ENCODE measurements at places on chromosomes 7 and 10. TPM values are rescaled to one million over a fixed set of nuclear protein-coding genes. Genes with fewer than 3 reads are reported as not detected.

- H3K4me3 ChIP-seq = no peak overlapping the region
- no peak overlapping the region for H3K27ac ChIP-seq
- H3K36me3 ChIP-seq = no peaks in the 10 kb centered on the region
- H3K4me1 ChIP-seq = no peaks in the 10 kb centered on the region
Observed at GRCh38 chr7:71925663-71926062, 486.5 kb downstream of the CALN1 start.

GRCh38 chr7:84041649-84042048, 152.9 kb downstream of the SEMA3A start:
- no peak overlapping the region for H3K27ac ChIP-seq
- H3K4me1 ChIP-seq = no peaks in the 10 kb centered on the region
- H3K4me3 ChIP-seq = no peak overlapping the region

DNA sequence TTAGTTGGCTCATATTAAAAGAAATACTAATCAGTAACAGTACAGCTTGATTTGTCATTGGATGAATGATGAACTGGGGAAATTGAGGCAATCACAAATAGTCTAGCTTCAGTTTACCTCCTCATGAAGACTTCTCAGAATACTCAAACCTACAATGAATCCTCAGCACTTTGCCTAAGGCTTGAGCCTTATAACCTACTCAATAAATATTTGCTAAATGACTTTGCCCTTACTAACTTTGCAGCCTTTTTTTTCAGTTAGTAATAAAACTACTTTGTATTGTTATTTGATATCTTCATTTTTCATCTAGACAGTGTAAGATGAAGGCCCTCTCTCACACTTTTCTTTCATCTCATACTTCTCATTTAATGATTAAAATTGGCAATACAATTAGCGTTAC, 1162.5 kb upstream of the C7orf33 start:
- no peak overlapping the region for H3K27ac ChIP-seq
- DNase-seq = no peak
- H3K4me3 ChIP-seq = no peak overlapping the region

DNA sequence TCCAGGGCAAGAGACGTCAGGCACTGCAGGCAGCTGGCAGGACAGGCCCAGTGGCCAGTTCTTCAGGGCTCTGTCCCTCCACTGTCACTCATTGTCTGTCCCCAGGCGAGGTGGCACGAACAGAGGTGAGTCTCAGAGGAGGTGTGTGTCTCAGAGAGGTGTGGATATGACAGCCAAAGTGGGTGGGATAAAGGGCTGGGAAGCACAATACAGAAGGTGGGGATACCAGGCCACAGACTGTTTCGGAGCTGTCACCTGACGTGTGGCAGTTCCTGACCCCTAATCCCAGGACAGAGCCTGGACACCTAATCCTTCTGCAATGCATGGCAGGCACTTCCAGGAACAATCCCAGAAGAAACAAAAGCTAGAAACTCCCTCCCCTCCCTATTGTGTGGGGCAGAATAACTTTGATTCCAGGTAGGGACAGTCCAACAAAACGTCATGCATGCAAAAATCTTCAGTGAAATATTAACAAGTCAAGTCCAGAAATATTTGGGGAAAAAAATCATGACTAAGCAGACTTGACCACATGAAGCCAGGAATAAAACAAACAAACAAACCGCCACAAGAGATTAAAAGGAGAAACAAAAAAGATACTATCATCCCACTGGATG, 11.6 kb downstream of the KLRG2 start:
- no peak overlapping the region for H3K4me3 ChIP-seq
- H3K4me1 ChIP-seq = no peaks in the 10 kb centered on the region
- no peak overlapping the region for H3K27ac ChIP-seq

GRCh38 chr10:71399946-71400345, 3.2 kb downstream of the CDH23 start:
- H3K4me1 ChIP-seq = peaks cover 22% of the 10 kb centered on the region
- H3K36me3 ChIP-seq = no peaks in the 10 kb centered on the region
- DNase-seq = no peak
- H3K4me3 ChIP-seq = no peak overlapping the region
- H3K27ac ChIP-seq = no peak overlapping the region
- peaks cover 46% of the 10 kb centered on the region for H3K27me3 ChIP-seq

DNA sequence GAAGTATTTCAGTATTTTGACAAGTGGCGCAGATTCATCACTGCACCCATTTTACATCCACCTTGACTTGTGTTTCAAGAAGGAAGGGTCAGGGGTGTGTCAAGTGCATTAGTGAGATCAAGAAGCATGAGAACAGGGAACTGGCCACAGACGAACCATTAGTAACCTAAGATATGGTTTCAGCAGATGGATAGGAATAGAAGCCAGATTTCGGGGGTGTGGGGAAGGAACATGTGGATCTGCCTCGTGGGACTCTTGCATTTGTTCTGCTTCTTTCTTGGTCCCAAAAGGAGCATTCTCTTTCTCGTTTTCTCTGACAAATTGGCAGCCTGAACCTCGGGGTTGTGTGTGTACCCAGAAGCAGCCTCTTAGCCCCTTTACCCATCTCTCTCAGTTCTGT, 9.6 kb downstream of the DENND2A start:
- no peak overlapping the region for H3K27ac ChIP-seq
- H3K36me3 ChIP-seq = no peaks in the 10 kb centered on the region
- H3K27me3 ChIP-seq = no peaks in the 10 kb centered on the region
- no peak for DNase-seq

DNA sequence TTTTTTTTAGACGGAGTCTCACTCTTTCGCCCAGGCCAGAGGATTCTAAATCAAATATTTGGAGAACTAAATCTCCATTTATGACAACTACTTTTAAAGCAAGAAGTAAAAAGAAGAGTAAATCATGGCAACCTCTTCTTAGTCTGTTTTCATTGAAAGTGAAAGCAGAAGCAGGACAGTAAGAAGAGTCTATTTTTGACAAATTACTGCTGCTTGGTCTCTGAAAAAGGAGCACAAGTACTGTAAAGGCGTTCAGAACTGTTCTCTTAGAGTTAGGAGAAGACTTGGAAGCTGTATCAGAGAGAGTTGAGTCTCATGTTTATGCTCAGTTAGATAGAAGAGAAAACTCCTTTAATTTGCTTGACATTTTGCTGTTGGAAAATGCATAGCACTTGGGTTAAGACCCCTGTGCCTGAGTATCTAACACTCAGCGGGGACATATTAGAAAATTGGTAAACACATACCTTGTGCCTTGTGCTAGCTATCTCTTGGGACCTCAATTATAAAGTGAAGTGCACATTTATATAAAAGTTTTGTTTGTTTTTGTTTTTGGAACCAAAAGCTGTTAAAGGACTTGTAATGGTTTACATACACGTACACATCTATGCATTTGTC, 433.0 kb downstream of the ANKRD7 start:
- H3K27me3 ChIP-seq = no peaks in the 10 kb centered on the region
- H3K4me1 ChIP-seq = no peaks in the 10 kb centered on the region
- H3K27ac ChIP-seq = no peak overlapping the region
- H3K36me3 ChIP-seq = no peaks in the 10 kb centered on the region

- H3K36me3 ChIP-seq = no peaks in the 10 kb centered on the region
- H3K4me1 ChIP-seq = no peaks in the 10 kb centered on the region
- no peak overlapping the region for H3K27ac ChIP-seq
- H3K27me3 ChIP-seq = peaks cover 4% of the 10 kb centered on the region
- no peak overlapping the region for H3K4me3 ChIP-seq
- DNase-seq = no peak
Observed at GRCh38 chr7:137633133-137633532, 213.6 kb downstream of the DGKI start.

- no peaks in the 10 kb centered on the region for H3K4me1 ChIP-seq
- no peak for DNase-seq
- no peak overlapping the region for H3K27ac ChIP-seq
- no peak overlapping the region for H3K4me3 ChIP-seq
- peaks cover 100% of the 10 kb centered on the region for H3K36me3 ChIP-seq
Observed at GRCh38 chr10:11318826-11319598, 292.4 kb downstream of the USP6NL start.

GRCh38 chr10:60646966-60647796, 131.1 kb upstream of the CDK1 start:
- peak; percentile 66 for DNase-seq
- no peak overlapping the region for H3K27ac ChIP-seq
- H3K4me3 ChIP-seq = no peak overlapping the region
- H3K27me3 ChIP-seq = no peaks in the 10 kb centered on the region
- H3K4me1 ChIP-seq = no peaks in the 10 kb centered on the region

DNA sequence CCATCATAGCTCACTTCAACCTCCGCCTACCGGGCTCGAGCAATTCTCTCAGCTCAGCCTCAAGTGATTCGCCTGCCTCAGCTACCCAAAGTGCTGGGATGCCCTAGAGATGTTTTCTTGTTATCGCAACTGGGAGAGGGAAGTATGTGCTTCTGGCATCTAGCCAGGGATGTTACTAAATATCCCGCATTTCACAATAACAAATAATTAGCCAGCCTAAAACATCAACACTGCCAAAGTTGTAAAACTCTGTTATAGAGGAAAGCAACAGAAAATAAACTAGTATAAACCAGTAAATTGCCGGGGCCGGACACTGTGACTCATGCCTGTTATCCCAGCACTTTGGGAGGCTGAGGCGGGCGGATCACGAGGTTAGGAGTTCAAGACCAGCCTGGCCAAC, 7.2 kb downstream of the INA start:
- peak overlapping the region; percentile 10 for H3K27ac ChIP-seq
- peak; percentile 79 for DNase-seq
- H3K36me3 ChIP-seq = no peaks in the 10 kb centered on the region

DNA sequence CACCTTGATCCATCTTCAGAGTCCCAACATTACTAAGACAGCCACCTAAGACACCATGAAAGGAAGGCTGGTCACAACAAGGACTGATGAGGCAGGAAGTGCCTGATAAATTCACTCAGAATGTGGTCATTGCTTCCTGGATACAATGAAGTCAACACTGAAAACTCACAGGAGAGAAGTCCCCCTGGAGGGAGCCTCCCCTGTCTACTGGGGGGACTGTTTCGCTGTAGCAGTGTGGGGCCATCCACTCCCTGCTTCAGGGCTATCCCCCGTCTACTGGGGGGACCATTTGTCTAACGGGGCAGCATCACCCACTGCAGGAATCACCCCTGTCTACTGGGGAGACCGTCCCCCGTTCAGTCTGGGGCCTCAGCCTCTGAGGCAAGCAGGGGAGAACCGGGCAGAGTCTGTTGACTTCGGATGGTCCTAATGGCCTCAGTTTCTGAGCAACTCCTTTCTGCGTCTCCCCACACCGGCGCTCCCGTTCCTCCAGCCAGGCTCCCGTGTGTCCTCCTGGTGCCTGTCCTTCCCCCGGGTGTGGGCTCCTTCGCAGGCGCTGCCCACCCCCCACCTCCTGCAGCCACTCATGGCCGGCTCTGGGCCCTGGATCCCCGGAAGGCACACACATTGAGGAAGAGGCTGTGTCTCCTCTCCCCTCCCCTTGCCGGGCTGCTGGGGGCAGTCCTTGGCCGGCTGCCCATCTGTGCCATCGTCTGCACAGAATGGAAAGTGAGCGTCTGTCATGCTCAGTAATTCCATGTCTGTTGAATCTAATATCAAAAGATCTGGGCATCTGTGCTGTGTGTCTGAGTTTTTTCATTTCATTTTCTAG, 59.9 kb upstream of the DNAJB6 start:
- peak overlapping the region; percentile 56 for H3K27ac ChIP-seq
- no peaks in the 10 kb centered on the region for H3K36me3 ChIP-seq
- H3K27me3 ChIP-seq = no peaks in the 10 kb centered on the region
- peaks cover 69% of the 10 kb centered on the region for H3K4me1 ChIP-seq
- DNase-seq = peak; percentile 56
- H3K4me3 ChIP-seq = no peak overlapping the region

GRCh38 chr7:105677817-105678573, 96.7 kb upstream of the EFCAB10 start:
- peaks cover 9% of the 10 kb centered on the region for H3K36me3 ChIP-seq
- H3K27me3 ChIP-seq = no peaks in the 10 kb centered on the region
- peak overlapping the region; percentile 72 for H3K4me3 ChIP-seq
- H3K27ac ChIP-seq = peak overlapping the region; percentile 96
- H3K4me1 ChIP-seq = peaks cover 75% of the 10 kb centered on the region

DNA sequence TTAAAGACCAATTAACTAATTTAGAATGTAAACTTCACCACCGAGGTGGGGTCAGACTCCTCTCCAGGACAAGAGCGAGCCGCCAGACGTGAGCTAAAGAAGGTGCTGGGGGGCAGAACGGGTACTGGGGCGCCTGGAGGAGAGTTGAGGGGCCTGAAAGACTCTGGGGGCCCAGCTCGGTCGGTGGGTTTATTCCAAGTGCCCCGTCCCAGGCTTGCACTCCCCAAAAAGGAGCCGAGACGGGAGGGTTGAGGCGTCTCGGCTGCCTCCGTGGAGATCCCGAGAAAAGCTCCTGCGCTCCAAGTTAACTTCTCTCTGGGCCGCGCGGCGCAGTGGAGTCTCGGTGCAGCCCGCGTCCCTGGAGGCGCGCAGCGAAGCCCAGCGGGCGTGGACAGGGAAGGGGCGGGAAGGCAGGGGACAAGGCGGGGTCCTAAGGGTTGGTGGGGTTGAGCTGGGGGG, 553.3 kb downstream of the TFEC start:
- H3K27me3 ChIP-seq = peaks cover 40% of the 10 kb centered on the region
- peak overlapping the region; percentile 74 for H3K4me3 ChIP-seq
- H3K27ac ChIP-seq = no peak overlapping the region
- peaks cover 11% of the 10 kb centered on the region for H3K4me1 ChIP-seq
- H3K36me3 ChIP-seq = no peaks in the 10 kb centered on the region

- no peak overlapping the region for H3K27ac ChIP-seq
- H3K4me1 ChIP-seq = no peaks in the 10 kb centered on the region
- no peak overlapping the region for H3K4me3 ChIP-seq
- no peak for DNase-seq
- no peaks in the 10 kb centered on the region for H3K36me3 ChIP-seq
Observed at GRCh38 chr7:78450706-78451105, 652.1 kb downstream of the PHTF2 start.

DNA sequence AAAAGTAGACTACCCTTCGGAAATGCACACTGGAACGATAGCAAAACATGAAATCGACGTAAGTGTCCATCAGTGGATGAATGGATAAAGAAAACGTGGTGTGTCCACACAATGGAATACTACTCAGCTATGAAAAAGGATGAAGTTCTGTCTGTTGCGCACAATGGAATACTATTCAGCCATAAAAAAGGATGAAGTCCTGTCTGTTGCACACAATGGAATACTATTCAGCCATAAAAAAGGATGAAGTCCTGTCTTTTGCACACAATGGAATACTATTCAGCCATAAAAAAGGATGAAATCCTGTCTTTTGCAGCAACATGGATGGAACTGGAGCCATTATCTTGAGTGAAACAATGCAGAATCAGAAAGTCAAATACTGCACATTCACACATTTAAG, 591.8 kb downstream of the PTPRN2 start:
- no peak overlapping the region for H3K4me3 ChIP-seq
- no peak overlapping the region for H3K27ac ChIP-seq
- H3K27me3 ChIP-seq = no peaks in the 10 kb centered on the region

The RAB19 gene
- polyA plus RNA-seq = not detected

The BAIAP2L1 gene
- polyA plus RNA-seq = 0.52 TPM

The CELF2 gene
- polyA plus RNA-seq = 80.5 TPM

The NKX2-3 gene
- not detected for polyA plus RNA-seq

The INA gene
- polyA plus RNA-seq = not detected

The TUBGCP2 gene
- 75.7 TPM for polyA plus RNA-seq

The AS3MT gene
- not detected for polyA plus RNA-seq

The NME8 gene
- polyA plus RNA-seq = 3.2 TPM

All from CD14-positive monocyte (primary cell).